SW 1271 (cell line): ENCODE measurements at places on chromosomes 2 and 18.

- peak; percentile 59 for DNase-seq
Measured at GRCh38 chr2:168246483-168247340, 683 bp downstream of the STK39 start.

- no peak for DNase-seq
Measured at GRCh38 chr2:18531194-18531593, 29.3 kb downstream of the RDH14 start.

DNA sequence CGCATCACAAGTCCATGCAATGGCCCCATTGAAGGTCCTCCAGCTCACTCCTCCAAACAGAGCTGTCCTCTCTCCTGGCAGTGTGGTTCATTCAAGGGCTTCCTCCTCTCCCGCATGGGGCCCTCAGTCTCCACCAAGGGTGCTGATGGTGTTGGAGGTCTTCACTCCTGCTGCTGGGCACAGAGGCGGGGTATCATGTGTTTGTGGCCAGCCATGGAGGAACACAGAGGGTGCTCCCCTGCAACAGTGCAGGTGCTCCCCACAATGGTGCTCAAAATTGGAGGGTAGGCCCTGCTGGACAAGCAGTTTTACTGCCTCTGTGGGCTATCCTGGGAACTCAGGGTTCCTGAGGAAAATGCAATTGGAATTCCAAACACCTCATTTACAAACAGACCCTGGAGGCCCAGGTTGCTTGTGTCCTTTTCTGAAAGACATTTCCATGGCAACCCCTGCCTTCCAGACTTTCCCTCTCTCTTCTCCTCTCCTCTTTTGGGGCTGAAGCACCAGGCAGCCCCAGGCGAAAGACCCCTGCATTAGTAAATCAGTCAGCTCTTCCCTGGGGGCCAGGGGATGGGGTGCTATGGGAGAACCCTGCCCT, 256.0 kb downstream of the HAUS1 start:
- no peak for DNase-seq

DNA sequence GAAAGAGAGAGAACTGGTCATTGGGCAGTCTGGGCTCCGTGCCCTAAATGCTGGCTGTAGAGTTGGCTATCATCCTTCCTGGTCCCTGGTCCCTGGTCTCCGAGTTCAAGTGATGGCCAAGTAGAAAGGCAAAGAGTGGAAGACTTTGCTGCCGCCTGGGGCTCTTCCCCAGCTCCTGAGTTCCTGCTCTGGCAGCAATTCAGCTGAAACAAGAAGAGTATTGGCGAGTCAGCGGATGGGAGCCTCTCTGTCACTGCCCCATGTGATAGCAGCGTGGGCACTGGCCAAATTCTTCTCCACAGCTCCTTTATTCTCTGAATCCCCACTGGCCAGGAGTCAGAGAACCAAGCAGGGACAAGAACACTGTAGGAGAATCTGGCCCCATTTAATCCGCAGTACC, 351.0 kb upstream of the POU3F3 start:
- DNase-seq, result no peak

GRCh38 chr2:234451242-234451641, 45.6 kb downstream of the ARL4C start:
- DNase-seq, result no peak

- no peak for DNase-seq
Measured at GRCh38 chr2:51324051-51324450, 292.1 kb upstream of the NRXN1 start.
